Activated naive CD4-positive, alpha-beta T cell (primary cell): ENCODE measurements at places on chromosomes 16 and 17.

GRCh38 chr17:77124192-77124889, 16.4 kb upstream of the SEC14L1 start:
- no peak for DNase-seq

DNA sequence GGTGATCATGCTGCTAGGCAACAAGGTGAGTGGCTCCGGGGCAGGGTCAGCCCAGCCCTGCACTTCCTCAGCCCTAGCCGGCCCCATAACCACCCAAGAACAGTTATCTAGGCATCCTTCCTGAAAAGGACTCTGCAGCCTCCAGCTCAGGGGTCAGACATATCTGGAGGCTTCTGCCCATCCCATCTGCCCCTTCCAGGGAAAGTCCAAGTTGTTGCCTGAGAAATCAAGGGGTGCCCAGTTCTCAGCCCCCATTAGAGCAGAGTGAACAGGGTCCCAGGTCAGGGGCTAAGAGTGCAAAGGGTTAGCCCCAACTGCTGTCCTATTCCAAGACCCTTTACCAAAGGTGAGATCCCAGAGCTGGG, 4.1 kb upstream of the NHERF1 start:
- DNase-seq: no peak

- DNase-seq: no peak
Measured at GRCh38 chr17:5897275-5897911, 172.8 kb upstream of the WSCD1 start.

- DNase-seq: no peak
Measured at GRCh38 chr16:69225121-69225520, 38.2 kb downstream of the SNTB2 start.

DNA sequence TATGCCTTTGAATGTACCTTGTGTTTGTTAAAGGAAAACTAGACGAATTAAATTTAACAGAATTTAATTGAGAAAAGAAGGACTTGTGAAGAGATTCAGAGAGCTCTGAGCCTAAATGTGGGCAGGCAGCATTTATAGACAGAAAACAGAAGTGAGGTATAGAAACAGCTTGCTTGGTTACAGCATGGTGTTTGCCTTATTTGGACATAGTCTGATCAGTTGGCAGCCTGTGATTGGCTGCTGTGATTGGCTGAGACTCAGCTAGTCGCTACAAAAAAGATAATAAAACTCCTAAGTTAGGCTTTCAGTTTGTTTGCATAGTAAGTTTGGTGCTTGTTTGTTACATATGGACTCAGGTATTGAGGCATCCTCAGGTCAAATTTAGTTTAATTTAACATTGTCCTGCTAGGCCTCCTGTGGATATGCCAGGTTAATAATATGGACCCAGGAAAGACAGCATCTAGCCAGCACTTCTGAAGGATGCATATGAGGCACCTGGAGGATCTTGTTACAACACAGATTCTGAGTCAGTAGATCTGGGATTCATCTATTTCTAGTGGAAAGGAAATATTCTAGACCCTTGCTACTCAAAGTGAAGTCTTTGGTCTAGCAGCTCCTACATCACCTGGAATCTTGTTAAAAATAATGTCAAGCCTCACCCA, 43.4 kb downstream of the SLFN5 start:
- no peak for DNase-seq

DNA sequence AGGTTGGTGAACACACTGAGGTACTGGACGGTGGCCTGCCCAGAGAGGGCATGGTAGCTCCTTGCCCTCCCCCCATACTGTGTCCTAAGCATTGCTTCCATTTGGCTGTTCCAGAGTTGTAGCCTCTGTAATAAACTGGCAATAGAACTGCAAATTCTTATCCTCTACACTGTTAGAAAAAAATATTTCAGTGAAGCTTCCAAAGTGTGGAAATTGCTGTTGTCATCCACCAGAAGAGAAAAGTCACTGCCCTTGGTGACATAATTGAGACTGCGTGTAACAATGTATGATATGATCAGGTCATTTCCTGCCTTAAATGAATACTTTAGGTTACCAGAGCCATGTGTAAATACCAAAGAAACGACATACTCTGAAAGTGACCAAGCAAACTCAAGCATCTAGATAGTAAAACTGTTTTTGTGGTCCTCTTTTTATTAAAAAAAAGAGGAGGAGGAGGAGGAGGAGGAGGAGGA, 65.9 kb downstream of the CEP95 start:
- DNase-seq: no peak

- DNase-seq: no peak
Measured at GRCh38 chr17:13005530-13005929, 12.3 kb downstream of the ELAC2 start.

DNA sequence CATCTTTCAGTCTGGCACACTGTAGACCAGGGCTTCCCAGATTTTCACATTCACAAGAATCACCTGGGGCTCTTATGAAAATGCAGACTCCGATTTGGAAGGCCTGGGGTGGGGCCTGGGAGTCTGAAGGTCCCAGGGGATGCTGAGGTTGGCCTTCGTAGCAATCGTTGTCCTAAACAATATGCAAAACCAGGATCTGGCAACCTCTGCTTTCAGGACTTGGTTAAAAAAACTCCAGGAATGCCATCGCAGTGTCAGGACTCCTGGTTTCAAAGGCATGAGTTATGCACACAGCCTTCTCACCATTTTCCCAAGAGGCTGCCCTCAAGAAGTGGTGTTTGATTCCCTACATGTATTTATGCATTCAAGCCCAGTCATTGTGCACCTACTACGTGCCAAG, 6.7 kb downstream of the CLEC19A start:
- no peak for DNase-seq

GRCh38 chr17:32445971-32446370, 1.7 kb downstream of the PSMD11 start:
- no peak for DNase-seq

DNA sequence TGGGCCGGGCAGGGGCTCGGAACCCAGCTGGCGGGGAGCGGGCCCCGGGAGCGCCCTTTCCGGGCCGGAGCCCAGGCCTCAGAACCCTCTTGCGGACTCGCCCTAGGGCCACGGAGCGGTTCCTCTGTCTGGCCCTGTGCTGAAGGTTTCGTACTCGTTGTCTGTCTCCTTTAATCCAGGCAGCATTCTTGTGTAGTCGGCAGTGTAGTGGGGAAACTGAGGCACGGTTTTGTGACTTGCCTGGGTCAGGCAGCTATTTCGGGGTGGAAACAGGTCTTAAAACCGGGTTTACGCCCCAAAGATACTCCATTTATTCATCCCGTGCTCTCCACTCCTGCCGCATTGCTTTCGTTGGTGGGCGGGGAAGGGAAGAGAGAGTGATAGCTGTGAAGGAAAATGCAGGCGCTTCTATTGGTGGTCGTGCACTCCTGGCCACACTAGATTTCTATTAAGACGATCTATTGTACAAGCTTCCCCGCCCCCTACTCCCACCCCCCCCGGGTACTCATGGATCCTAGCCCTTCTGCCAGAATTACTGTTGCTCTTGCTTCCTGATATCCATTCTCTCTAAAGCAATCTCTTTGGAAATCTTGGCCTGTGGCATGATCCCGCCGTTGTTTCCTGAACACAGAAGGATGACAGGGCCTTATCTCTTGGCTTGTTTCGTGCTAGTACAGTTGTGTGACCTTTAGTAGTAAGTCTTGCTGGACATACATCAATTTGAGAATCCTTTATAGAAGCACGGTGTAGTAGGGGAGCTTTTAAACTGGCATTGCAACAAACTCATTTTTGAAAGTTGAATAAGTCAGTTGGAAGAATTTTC, 751 bp downstream of the DCAF7 start:
- no peak for DNase-seq

GRCh38 chr16:79451196-79451816, 149.2 kb downstream of the MAF start:
- no peak for DNase-seq

GRCh38 chr16:17416461-17417311, 54.1 kb downstream of the XYLT1 start:
- no peak for DNase-seq

DNA sequence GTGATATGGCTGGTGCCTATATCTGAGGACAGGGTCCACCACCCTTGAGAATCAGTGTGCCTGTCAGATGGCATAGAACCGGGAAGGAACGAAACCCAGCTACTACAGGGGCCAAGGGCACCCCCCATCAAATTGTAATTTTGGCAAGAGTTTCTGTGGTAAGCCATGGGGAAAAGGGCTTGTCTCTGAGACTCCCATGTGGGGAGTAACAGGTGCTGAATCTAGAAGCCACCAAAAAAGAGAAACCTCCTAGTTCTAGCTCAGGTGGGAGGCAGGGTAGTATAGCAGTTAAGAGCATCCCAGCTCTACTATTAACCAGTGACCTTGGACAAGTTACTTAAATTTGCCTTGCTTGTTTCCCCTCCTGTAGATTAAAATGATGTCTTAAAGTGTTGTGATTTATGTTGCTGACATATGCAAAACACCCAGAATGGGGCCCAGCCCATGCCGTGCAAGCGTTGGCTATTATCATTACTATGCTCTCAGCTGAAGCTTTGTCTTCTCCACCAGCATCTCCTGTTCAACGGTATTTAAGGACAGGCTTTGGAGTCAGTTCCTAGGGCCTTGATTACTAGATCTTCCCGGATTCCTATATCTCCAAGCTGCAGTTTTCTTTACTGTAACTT, 210.7 kb upstream of the NLRP1 start:
- no peak for DNase-seq

- no peak for DNase-seq
Measured at GRCh38 chr17:8670421-8670820, 39.9 kb upstream of the MYH10 start.

DNA sequence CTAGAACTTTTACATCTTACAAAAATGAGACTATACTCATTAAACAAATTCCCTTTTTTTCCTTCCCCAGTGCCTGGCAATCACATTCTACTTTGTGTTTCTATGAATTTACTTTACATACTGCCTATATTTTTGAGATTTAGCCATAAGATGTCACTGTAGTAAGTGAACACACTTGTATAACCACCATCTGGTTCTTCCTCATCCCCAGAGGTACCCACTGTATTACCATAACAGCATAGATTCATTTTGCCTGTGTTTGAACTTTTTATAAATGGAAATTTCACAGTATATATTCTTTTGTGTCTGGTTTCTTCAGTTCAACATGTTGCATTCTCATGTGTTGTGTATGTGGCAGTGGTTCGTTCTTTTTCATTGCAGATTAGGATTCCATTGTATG, 15.8 kb downstream of the CYB5B start:
- no peak for DNase-seq

DNA sequence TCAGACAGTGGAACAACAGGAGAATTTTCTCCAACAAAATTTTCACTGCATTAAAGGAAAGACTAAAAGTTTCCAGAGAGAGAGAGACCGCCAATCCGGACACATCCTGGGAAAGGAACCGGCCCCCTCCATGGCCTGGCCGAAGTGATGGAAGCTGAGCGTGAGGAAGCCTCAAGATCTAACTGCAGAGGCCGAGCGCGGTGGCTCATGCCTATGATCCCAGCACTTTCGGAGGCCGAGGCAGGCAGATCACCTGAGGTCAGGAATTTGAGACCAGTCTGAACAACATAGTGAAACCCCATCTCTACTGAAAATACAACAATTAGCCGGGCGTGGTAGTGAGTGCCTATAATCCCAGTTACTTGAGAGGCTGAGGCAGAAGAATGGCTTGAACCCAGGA, 3.9 kb downstream of the CTRB2 start:
- no peak for DNase-seq

DNA sequence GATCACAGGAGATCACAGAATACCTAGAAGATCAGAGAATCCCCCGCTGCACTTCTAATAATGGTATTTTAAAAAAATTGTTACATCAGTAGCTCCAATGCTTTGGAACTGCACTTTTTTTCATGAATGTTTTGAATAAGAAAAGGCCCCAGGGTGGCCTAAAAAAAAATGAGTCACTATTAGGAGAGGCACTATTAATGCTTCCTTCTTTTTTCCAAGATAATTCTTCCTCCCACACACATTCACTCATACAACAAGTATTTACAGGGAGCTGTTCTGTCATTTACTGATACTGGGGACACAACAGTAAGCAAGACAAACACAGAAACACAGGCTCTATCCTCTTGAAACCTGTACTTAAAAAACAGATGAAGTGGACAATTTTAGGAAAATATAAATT, 675 bp upstream of the PDZD9 start:
- no peak for DNase-seq

GRCh38 chr17:82152114-82152513, 54.1 kb upstream of the FASN start:
- no peak for DNase-seq

- DNase-seq: no peak
Measured at GRCh38 chr16:11462861-11463260, 117.6 kb downstream of the RMI2 start.

- no peak for DNase-seq
Measured at GRCh38 chr17:81239714-81240555, 817 bp downstream of the NDUFAF8 start.

GRCh38 chr17:41651625-41652460, 27.5 kb upstream of the KRT17 start:
- DNase-seq: no peak

- no peak for DNase-seq
Measured at GRCh38 chr16:89404561-89404960, 85.8 kb downstream of the ANKRD11 start.

DNA sequence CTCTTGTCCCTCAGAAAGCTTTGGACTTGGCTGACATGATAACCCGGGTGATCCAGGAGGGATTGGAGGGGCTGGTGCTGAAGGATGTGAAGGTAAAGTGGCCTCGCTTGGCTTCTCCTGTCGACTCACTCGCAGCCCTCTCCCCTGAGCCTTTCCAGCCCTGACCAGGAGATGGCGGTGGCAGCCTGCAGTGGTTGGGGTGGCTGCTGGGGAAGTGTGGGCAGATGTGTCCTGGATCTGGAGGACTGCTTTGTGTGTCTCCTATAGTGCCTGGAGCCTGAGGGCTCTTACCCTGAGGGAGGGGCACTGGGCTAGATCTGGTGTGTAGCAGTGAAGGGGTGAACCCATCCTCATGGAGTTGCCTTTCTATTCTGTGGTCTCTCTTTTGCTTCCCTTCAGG, 17.9 kb downstream of the LIG3 start:
- peak; percentile 69 for DNase-seq

DNA sequence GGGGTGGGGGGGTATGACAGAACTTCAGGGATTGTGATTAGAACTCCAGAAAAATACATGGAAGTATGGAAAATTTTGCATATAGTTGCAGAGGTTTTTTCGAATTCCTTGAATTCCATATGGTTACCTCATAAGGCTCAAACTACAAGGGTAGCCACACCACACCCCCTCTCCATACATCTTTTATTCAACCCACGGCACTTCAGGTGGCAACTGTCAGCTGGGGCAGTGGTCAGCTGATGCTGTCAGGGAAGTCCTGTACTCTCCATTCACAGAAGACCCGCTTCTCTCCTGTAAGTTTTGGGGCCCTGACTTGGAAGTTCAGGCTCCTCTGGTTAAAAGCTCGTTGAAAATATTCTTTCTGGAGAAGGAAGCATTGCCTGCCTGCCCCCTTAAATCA, 57.5 kb upstream of the CLEC19A start:
- no peak for DNase-seq

GRCh38 chr17:10268005-10268404, 69.6 kb upstream of the GAS7 start:
- no peak for DNase-seq
